ENCODE measurements at places on chromosomes 6 and 20.

DNA sequence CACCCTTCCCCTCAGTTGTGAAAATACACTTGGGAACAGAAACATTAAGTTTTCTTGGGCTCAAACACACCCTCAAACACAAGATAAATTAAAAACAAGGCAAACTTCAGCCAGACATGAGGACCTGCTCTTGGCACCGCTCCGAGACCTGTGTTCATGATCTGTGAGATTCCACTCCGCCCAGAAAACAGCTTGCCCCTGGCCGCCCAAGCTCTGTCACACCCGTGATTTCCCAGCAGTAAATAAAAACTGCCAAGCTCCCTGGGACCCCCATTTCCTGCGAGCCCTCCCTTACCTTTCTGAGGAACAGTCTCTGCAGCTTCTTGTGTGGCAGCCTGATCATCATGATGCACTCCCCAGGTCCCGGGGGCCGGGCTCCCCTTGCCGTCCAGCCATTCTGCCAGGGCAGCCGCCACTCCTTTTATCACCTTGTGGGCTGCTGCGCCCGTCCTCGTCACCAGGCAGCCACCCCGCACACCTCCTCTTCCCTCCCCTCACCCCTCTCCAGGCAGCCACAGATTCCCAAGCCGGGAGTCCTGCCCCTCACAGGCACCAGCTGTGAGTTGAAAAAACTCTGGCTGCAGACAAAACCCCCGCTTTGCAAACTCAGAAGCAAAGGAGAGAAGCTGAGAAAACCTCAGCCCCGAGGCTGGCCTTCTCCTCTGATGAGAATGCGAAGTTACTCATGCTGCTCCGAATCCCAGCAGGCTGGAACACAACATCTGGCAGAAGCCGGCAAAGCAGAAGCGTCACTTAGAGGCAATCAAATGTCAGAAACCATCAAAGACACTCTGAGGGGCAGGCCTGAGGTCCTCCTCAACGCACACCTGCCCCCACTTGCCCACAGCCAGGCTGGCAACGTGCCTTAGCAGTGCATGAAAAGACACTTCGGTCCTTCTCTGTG is 130.4 kb upstream of the RPS6KA2 start:
- no peaks in the 10 kb centered on the region for H3K36me3 ChIP-seq
- H3K27ac ChIP-seq = no peak overlapping the region
- H3K4me1 ChIP-seq = no peaks in the 10 kb centered on the region

DNA sequence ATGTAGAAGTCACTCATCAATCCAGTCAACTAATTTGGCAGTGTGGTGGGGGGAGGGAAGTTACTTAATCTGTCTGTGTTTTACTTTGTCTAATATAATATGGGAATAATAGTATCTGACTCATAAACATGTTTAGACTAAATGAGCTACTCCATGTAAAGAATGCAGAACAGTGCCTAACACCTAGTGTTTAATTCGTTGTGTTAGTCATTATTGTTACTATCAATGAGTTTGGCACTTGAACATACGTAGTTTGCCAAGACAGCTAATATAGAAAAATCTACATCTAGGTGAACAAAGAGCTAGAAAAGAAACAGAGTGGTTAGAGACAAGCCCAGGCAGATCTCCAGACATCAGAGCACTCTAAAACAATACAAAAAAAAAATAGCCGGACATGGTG is 49.1 kb downstream of the IRAK1BP1 start:
- no peaks in the 10 kb centered on the region for H3K36me3 ChIP-seq
- H3K4me1 ChIP-seq = no peaks in the 10 kb centered on the region
- no peak overlapping the region for H3K4me3 ChIP-seq
- no peak for DNase-seq
- no peaks in the 10 kb centered on the region for H3K27me3 ChIP-seq
- no peak overlapping the region for H3K27ac ChIP-seq

- no peak overlapping the region for H3K4me3 ChIP-seq
- no peaks in the 10 kb centered on the region for H3K36me3 ChIP-seq
- no peak overlapping the region for H3K27ac ChIP-seq
- H3K27me3 ChIP-seq = no peaks in the 10 kb centered on the region
- H3K4me1 ChIP-seq = peaks cover 8% of the 10 kb centered on the region
Observed at GRCh38 chr20:46928580-46929132, 34.0 kb downstream of the EYA2 start.

- H3K36me3 ChIP-seq = no peaks in the 10 kb centered on the region
- no peak overlapping the region for H3K27ac ChIP-seq
- H3K4me1 ChIP-seq = peaks cover 15% of the 10 kb centered on the region
- no peaks in the 10 kb centered on the region for H3K27me3 ChIP-seq
- DNase-seq = no peak
Observed at GRCh38 chr20:44728801-44729443, 13.8 kb downstream of the CCN5 start.

GRCh38 chr6:165577556-165577955 is 85.5 kb downstream of the PDE10A start:
- no peak for DNase-seq
- no peak overlapping the region for H3K27ac ChIP-seq
- H3K4me3 ChIP-seq = no peak overlapping the region
- peaks cover 4% of the 10 kb centered on the region for H3K4me1 ChIP-seq

DNA sequence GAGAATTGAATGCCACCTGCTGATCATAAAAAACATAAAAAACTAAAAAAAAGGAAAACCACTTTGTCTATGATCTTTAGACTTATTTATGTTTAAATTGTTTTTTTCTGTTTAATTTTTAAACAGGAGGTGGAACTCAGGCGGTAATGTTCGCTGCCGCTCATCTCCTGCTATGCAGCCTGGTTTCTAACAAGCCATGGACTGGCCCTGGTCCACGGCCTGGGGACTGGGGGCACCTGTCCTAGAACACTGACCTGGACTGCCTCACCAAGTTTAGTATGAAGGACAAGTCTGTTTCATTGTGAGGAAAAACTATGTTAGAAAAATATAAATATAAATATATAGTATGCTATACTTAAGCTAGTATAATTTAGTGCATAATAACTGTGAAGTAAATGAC is 27.0 kb upstream of the IFNGR1 start:
- H3K27ac ChIP-seq = no peak overlapping the region
- no peaks in the 10 kb centered on the region for H3K36me3 ChIP-seq
- H3K4me1 ChIP-seq = no peaks in the 10 kb centered on the region

- H3K4me1 ChIP-seq = peaks cover 82% of the 10 kb centered on the region
- peak overlapping the region; percentile 93 for H3K27ac ChIP-seq
- H3K36me3 ChIP-seq = no peaks in the 10 kb centered on the region
- H3K27me3 ChIP-seq = no peaks in the 10 kb centered on the region
- H3K4me3 ChIP-seq = no peak overlapping the region
Observed at GRCh38 chr20:62644802-62645496, 2.6 kb downstream of the SLCO4A1 start.

- no peaks in the 10 kb centered on the region for H3K27me3 ChIP-seq
- H3K36me3 ChIP-seq = no peaks in the 10 kb centered on the region
- H3K4me3 ChIP-seq = no peak overlapping the region
Observed at GRCh38 chr6:130720076-130720715, 107.0 kb upstream of the SMLR1 start.

DNA sequence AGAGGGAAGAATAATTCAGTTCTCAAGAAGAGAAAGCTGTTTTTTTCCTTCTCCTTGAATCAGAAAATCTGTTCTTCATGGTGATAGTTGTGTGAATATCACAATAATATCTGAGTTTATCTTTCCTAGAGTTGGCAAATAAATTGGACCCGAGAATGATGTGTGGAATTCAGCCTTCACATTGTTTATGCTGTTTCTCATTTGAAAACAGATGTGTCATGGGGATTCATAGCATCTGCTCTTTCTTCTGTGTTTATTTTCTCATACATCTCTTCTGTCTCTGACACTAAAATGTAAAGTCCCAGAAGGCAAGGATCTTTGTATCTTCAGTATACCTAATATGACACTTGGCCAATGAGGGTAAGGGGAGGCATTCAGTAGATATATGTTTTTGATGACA is 103.6 kb upstream of the SGK1 start:
- no peaks in the 10 kb centered on the region for H3K36me3 ChIP-seq
- peaks cover 36% of the 10 kb centered on the region for H3K4me1 ChIP-seq
- H3K4me3 ChIP-seq = no peak overlapping the region
- H3K27ac ChIP-seq = no peak overlapping the region
- H3K27me3 ChIP-seq = no peaks in the 10 kb centered on the region
- no peak for DNase-seq

All from esophagus squamous epithelium (tissue), 5 donors.